Non-pigmented ciliary epithelial cell (primary cell): ENCODE measurements at places on chromosomes 6 and 20.

DNA sequence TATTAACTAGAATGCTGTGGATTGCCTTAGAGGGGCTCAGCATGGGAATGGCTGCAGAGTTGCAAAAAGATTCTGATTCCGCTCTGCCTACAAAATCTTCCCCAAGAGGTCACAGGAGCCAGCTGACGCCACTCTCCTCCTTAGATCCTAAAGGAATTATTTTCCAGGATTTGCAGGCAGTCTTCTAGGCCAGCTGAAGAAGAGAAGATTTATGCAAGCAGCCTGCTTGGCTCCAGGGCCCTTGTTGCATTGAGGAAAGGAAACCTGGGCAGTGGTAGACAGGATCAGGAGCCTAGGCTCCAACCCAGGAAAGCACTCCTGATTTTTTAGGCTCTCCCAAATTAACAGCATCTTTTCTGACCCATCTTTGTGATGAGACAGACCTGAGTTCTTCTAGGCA is 245.8 kb downstream of the PKHD1 start:
- DNase-seq, result no peak

DNA sequence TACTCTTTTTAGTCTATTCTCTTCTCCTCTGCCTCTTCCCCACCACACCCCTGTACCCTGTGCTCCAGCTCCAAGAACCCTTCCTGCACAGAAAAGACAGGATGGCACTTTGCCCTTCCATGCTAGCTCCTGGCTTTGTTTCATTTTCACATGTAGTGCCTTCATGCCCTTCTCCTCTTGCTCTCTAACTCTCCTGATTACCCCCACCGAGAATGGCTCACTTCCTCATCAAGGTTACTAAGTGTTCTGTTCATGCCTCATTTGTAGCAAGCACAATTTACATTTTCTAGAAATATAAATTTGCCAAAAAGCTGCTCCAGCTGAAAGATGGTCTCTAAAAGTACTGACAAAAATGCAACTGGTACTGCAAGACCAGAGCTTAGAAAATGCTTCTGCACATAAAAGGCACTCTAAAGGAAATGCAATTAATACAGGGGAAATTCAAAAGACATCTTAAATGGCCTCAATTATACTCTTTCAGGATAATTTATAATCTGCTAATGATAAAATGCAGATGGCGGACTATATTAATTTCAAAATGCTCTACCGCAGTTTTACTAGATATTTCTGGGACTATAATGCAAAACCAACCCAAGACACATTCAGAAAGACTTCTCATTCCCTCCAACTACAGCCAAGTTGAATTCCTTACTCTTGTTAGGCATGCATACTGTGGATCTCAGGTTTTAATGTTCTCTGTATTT is 570.2 kb downstream of the PRKN start:
- no peak for DNase-seq

DNA sequence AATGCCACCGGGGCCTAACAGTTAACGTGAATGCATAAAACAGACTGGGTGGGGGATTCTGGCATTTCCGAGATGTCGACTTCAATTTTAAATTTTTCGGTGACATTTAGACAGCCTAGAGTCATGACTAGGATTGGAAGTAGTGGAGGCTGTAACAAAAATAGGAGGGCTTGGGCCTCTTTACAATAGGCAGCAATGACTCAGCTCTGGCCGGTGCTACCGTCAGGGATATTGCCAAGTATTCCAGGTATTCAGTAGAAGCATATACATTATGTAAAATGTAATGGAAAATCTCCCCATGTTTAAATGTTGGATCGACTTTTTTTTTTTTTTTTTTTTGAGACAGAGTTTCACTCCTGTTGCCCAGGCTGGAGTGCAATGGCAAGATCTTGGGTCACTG is 136.2 kb upstream of the STMND1 start:
- no peak for DNase-seq

- DNase-seq, result no peak
These were observed 245.9 kb downstream of the ERMARD start for GRCh38 chr6:169997187-169997929.

DNA sequence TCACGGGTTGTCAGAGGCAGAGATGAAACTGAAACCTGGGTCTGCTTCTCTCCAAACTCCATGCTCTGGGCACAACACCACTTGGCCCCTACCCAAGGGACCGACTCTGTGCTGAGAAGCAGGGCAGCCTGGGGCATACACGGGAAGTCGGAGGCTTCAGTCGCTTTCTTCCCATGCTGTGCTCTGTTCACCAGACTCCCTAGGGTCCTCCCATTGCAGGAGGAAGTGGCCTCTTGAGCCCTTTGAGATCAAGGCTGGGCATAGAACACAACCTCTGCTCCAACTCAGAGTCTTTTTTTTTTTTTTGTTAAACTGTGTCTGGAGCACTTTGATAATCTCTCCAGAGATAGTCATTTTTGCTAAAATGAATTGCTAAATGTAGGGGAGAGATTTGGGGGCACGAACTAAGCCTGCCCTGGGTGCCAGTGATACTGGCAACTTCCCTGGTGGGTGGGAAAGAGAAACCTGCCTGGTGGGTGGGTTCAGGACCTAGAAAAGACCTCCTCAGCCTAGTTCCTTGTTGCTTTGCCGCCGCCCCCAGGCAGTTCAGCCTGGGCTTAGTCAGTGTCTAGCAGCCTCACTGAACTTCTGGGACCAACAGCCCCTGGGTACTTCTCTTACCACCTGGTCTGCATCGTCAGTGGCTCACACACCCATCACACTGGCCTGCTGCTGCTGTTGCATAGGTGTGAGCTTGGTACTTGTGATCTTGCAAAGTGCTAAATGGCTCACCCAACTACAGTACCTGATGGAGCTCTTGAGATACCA is 62.0 kb downstream of the PPP1R14C start:
- no peak for DNase-seq

DNA sequence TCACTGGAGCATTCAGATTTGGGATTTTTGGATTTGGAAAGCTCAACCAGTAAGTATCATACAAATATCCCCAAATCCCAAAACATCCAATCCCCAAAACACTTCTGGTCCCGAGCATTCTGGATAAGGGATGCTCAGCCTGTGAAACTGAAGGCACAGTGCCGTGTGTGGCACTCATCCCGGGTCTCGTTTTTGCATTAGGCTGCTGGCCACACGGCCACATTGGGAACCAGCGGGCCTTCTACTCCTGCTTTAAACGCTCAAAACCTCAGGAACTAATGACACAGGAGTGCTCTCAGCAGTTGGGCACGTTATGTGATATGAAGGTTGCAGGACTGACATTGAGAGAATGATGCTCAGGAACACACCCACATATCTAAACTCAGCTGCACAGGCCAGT is 35.6 kb downstream of the PSMG4 start:
- no peak for DNase-seq

GRCh38 chr6:170000071-170000843 is 248.8 kb downstream of the ERMARD start:
- DNase-seq, result no peak
